Fibroblast of lung (primary cell): ENCODE measurements at places on chromosomes 5 and 9. TPM values are rescaled to one million over a fixed set of nuclear protein-coding genes. Genes with fewer than 3 reads are reported as not detected.

DNA sequence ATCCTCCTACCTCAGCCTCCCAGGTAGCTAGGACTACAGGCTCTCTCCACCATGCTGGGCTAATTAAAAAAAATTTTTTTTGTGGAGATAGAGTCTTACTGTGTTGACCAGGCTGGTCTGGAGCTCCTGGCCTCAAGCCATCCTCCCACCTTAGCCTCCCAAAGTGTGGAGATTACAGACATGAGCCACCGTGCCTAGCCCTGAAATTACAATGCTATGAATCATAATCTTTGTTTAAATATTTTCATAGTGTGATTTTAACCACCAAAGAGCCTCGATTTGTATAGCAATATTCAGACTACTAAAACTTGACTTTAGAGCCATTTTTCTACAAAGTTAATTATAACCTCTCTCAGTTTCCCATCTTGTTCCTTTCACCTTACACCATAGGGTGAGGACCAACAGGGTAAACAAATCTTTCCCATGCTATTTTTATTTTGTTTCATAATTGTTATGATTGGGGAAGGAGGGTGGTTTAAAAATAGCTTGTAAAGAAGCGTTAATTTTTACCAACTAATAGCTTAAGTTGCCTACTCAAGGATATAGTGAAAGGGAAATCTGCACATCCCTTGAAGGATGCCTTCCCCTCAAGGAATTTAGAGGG is 32.7 kb downstream of the UBE2D2 start:
- H3K36me3 ChIP-seq: no peaks in the 10 kb centered on the region
- peaks cover 7% of the 10 kb centered on the region for H3K4me1 ChIP-seq
- DNase-seq: peak; percentile 79
- no peaks in the 10 kb centered on the region for H3K27me3 ChIP-seq

- peaks cover 3% of the 10 kb centered on the region for H3K36me3 ChIP-seq
- peaks cover 6% of the 10 kb centered on the region for H3K4me1 ChIP-seq
- peak overlapping the region; percentile 90 for H3K4me3 ChIP-seq
- no peaks in the 10 kb centered on the region for H3K27me3 ChIP-seq
- DNase-seq: peak; percentile 49
Measured at GRCh38 chr9:122827761-122828093, 661 bp downstream of the PDCL start.

DNA sequence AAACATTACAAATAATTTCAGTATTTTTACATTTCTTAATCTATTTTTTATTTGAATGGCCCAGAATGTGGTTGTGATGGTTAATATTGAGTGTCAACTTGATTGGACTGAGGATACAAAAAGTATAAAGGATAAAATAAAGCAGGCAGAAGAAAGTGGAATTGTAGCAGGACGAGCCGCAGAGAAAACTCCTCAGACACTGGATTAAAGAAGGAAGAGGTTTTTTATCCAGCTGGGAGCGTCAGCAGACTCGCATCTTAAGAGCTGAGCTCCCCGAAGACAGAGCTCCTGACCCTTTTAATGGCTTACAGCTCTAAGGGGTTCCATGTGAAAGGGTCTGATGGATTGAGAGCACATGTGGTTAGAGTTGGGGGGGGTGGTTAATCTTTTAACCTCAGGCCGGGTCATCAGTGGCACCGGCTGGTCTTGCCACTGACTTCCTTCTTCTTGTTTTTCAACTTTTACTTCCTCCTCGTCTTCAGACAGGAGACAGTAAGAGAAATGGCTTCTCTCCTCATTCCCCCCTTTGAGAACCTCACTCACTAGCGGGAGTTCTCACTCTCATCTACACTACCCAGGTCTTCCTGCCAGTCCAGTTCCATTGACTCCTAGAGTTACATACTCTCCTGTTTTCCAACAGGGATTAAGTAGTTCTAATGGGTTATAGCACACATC is 80.0 kb downstream of the TMEM161B start:
- no peaks in the 10 kb centered on the region for H3K4me1 ChIP-seq
- H3K36me3 ChIP-seq: no peaks in the 10 kb centered on the region
- no peak overlapping the region for H3K27ac ChIP-seq

GRCh38 chr5:172492097-172492840 is 37.9 kb upstream of the SH3PXD2B start:
- no peaks in the 10 kb centered on the region for H3K4me1 ChIP-seq
- DNase-seq: no peak
- H3K27ac ChIP-seq: no peak overlapping the region

- H3K36me3 ChIP-seq: no peaks in the 10 kb centered on the region
- no peak overlapping the region for H3K4me3 ChIP-seq
- DNase-seq: peak; percentile 33
Measured at GRCh38 chr5:156366521-156366920, 39.6 kb downstream of the SGCD start.

DNA sequence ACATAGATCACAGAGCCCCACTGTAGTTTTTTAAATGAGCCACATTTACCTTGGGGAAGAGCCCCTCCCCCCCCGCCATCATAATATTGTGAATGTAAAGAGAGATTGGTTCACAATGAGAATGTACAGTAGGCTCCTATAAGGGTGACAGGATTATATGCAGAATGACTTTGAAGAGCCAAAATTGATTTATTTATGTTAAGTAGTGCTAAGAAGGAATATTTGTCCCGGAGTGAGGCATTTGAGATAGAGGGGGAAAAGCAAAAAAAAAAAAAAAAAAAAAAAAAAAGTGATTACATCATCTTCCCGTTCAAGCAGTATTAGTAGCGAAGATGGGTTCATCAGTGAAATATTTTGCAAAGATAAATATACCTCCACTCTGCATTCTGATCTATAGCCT is 73.9 kb downstream of the PIK3R1 start:
- H3K36me3 ChIP-seq: no peaks in the 10 kb centered on the region
- H3K4me3 ChIP-seq: no peak overlapping the region
- no peak overlapping the region for H3K27ac ChIP-seq

GRCh38 chr9:14025741-14026140 is 288.2 kb downstream of the NFIB start:
- H3K36me3 ChIP-seq: no peaks in the 10 kb centered on the region
- no peaks in the 10 kb centered on the region for H3K27me3 ChIP-seq
- H3K4me1 ChIP-seq: no peaks in the 10 kb centered on the region
- no peak for DNase-seq

GRCh38 chr5:126016256-126016655 is 407.0 kb upstream of the GRAMD2B start:
- H3K4me3 ChIP-seq: no peak overlapping the region
- no peaks in the 10 kb centered on the region for H3K36me3 ChIP-seq
- no peak overlapping the region for H3K27ac ChIP-seq

DNA sequence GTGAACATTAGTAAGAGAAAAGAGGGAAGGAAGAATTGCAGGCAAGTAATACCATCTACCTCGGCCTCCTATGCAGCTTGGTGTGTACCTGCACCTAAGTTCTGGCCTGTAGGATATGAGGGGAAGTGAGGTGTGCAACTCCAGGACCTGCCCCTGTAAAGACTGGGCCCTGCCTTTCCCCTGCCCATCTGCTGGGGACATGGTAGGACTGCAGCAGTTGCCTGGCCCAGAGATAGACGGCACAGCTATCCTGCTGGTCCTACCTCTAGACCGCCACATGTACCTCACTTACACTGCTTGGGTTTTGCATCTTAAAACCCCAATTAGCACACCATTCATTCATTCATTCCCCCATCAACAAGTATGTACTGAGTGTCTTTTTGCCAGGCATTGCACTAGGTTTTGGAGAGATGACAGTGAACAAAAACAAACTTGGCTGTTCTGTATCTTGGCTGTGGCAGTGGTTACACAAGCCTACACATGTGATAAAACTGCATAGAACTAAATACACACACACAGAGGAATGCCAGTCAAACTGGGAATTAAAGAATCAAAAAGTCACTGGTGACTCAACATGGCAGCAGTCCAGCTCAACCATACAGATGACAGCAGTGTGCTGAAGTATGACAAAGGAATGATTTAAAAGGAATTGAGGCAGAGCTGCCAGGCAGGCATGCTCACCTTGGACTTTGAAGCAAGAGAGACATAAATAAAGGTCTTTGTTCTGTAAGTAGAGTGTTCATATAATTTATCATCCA is 23.3 kb upstream of the MGAT1 start:
- H3K27ac ChIP-seq: no peak overlapping the region
- DNase-seq: peak; percentile 72
- H3K27me3 ChIP-seq: no peaks in the 10 kb centered on the region
- no peaks in the 10 kb centered on the region for H3K36me3 ChIP-seq
- no peak overlapping the region for H3K4me3 ChIP-seq

GRCh38 chr5:116382874-116383266 is 191.8 kb downstream of the SEMA6A start:
- H3K27ac ChIP-seq: no peak overlapping the region
- H3K4me1 ChIP-seq: no peaks in the 10 kb centered on the region
- no peaks in the 10 kb centered on the region for H3K27me3 ChIP-seq
- no peak for DNase-seq

GRCh38 chr5:153661897-153662296 is 171.4 kb downstream of the GRIA1 start:
- H3K36me3 ChIP-seq: no peaks in the 10 kb centered on the region
- H3K27ac ChIP-seq: no peak overlapping the region
- H3K4me3 ChIP-seq: no peak overlapping the region
- no peaks in the 10 kb centered on the region for H3K27me3 ChIP-seq
- H3K4me1 ChIP-seq: no peaks in the 10 kb centered on the region

- H3K4me1 ChIP-seq: no peaks in the 10 kb centered on the region
- H3K27ac ChIP-seq: no peak overlapping the region
- H3K27me3 ChIP-seq: no peaks in the 10 kb centered on the region
- H3K36me3 ChIP-seq: no peaks in the 10 kb centered on the region
- no peak overlapping the region for H3K4me3 ChIP-seq
Measured at GRCh38 chr5:19626211-19626610, 361.8 kb downstream of the CDH18 start.

- peaks cover 13% of the 10 kb centered on the region for H3K4me1 ChIP-seq
- H3K36me3 ChIP-seq: no peaks in the 10 kb centered on the region
- no peak for DNase-seq
- no peaks in the 10 kb centered on the region for H3K27me3 ChIP-seq
- H3K27ac ChIP-seq: no peak overlapping the region
Measured at GRCh38 chr9:129552064-129552463, 68.8 kb downstream of the C9orf50 start.

DNA sequence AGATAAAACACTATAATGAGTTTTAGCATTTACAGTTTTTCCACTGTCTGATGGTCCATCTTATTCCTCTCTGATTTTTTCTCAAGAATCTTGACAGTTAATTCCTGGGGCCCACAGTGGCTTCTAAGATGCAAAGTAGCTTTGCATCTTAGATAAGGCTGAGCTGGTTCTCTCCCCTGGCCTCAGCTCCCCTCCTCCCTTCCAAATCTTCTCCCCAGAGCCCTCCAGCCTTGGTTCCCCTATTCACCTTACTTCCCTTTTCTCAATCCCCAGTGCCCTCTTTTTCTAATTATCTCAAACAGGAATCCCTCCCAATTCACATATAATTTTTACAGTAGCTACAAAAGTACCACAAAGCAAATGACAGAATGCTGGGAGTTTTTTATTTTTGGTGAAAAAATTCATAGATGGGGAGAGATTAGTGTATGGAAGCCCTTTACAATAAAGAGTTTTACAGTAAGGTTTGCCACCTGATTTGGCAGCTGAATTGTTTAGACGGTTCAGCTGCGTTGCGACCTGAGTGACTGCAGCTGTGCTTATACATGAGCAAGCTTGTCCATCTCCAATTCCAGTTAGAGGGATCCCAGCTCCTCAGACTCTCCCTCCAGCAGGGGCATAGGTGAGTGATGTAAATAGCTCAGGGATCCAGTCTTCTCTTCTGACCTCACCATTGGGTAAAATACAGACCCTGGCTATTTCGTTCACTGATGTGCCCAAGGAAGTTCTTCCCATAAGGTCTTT is 51.4 kb upstream of the CKMT2 start:
- H3K4me3 ChIP-seq: no peak overlapping the region
- H3K36me3 ChIP-seq: no peaks in the 10 kb centered on the region
- DNase-seq: no peak
- H3K27ac ChIP-seq: no peak overlapping the region

DNA sequence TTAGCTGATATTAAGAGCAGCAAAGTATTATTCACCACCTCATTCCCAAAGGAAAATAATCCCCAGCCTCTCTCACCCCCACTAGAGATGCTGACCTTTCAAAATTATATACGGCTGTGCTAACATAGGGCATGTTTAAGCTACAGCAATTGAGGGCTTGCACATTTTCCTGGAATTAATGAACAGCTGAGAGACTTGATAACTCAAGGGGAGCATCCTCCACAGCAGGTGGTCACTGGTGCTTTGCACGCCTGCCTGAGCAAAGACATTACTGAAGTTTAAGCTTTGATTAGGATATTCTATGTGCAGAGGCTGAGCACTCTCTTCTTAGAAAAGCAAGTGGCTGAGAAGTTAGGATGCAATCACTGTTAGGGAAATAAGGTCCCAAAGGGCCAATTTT is 230.9 kb downstream of the FAM114A2 start:
- H3K27ac ChIP-seq: no peak overlapping the region
- H3K4me1 ChIP-seq: no peaks in the 10 kb centered on the region
- H3K27me3 ChIP-seq: no peaks in the 10 kb centered on the region
- no peaks in the 10 kb centered on the region for H3K36me3 ChIP-seq
- no peak for DNase-seq

GRCh38 chr5:59661954-59662615 is 231.4 kb downstream of the PDE4D start:
- no peak overlapping the region for H3K4me3 ChIP-seq
- no peaks in the 10 kb centered on the region for H3K4me1 ChIP-seq
- H3K27me3 ChIP-seq: no peaks in the 10 kb centered on the region
- no peaks in the 10 kb centered on the region for H3K36me3 ChIP-seq

GRCh38 chr5:1808439-1808838 is 7.2 kb downstream of the NDUFS6 start:
- DNase-seq: peak; percentile 82
- H3K36me3 ChIP-seq: peaks cover 36% of the 10 kb centered on the region
- H3K27ac ChIP-seq: no peak overlapping the region
- H3K4me1 ChIP-seq: no peaks in the 10 kb centered on the region

- DNase-seq: no peak
- no peak overlapping the region for H3K27ac ChIP-seq
- H3K27me3 ChIP-seq: no peaks in the 10 kb centered on the region
- H3K4me3 ChIP-seq: no peak overlapping the region
- H3K4me1 ChIP-seq: no peaks in the 10 kb centered on the region
Measured at GRCh38 chr5:28249771-28250415, 1211.5 kb upstream of the CDH9 start.

DNA sequence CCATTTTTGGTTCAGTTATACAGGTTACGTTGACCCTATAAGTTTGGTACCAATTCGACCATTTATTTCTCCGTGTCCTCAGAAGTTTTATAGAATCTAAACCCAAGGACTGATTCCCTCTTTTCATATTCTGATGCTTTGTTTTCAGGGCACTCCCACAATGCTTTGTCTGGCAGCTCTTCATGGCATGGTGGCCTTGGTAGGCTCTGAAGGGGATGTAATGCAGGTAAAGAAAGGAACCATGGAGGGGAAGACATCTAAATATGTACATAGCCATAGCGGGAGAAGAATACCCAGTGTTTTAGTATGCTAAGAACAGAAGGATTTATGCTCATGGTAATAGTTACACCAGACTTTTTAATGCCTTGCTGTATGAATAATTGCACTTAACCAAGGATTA is 82.7 kb downstream of the HACD4 start:
- H3K4me3 ChIP-seq: no peak overlapping the region
- no peaks in the 10 kb centered on the region for H3K4me1 ChIP-seq
- H3K27ac ChIP-seq: no peak overlapping the region

Gene EPB41L4B
- total RNA-seq: 1.5 and 2.8 TPM in 2 replicates

Gene HTR4
- not detected in 2 replicates for total RNA-seq

Gene DND1
- under 0.01 and 0.33 TPM in 2 replicates for total RNA-seq
